Stimulated activated CD4-positive, alpha-beta T cell treated with anti-CD3 and anti-CD28 coated beads, Interleukin-4, amount 100 ng/mL, for 4 hours (primary cell): ENCODE measurements at places on chromosomes 5 and 9.

DNA sequence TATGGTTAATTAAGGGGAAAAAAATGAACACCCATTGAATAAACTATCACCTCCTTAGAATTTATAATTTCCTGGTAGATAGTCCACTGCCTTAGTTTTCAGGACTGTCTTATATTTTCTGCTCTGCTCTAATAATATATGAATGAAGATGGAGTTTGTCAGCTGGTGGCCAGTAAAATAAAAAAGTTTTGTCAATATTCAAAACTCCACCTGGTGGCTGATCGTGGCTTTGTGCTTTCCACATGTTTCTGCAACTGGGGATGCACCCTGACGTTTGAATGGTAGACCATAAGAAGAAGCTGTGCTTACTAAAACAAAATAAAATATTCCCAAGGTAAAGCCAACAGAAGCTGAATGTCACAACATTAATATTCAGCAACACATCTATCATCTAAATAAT, 286.6 kb upstream of the IZUMO3 start:
- no peak for DNase-seq

- DNase-seq, result no peak
Observed at GRCh38 chr5:169139480-169140050, 161.4 kb downstream of the SLIT3 start.

GRCh38 chr5:73066466-73066865, 53.9 kb upstream of the TMEM171 start:
- DNase-seq, result no peak

GRCh38 chr9:29233193-29233592, 1659.9 kb upstream of the C9orf72 start:
- DNase-seq, result no peak

DNA sequence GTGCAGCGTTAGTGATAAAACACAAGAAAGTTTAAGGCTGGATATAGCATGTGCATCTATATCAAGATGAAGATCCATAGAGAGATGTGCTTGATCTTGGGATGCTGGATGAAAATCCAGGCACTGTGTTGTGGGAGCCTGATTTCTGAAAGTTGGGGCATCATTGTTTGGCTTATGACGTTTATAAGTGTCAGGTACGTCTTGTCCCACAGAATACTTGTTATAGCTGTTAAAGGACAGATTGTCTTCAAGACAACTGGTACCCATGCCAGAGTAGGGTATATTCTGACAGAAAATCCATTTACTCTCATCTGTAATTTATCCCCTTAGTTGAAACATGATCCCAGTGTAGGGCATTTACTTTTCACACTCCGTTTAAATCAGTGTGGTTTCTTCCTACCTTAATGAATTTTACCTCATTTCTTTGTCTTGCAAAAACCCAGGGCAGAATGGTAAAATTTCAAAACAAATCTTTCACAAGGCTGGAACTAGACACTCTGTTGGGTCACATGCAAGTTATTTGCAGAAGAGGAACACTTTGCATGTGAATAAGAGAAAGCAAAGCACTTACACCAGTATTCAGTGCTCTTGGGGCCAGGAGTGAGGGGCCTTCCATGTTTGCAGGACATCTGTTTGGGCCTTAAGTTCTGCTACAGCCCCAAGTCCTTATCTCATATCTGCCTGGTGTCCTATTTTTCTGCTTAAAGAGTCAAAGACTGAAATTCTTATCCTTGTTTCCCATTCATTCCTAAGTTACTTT, 73.3 kb downstream of the GHR start:
- no peak for DNase-seq

GRCh38 chr9:73200694-73201452, 49.2 kb downstream of the ANXA1 start:
- no peak for DNase-seq

- DNase-seq, result no peak
Observed at GRCh38 chr5:318931-319601, 2.4 kb upstream of the AHRR start.

DNA sequence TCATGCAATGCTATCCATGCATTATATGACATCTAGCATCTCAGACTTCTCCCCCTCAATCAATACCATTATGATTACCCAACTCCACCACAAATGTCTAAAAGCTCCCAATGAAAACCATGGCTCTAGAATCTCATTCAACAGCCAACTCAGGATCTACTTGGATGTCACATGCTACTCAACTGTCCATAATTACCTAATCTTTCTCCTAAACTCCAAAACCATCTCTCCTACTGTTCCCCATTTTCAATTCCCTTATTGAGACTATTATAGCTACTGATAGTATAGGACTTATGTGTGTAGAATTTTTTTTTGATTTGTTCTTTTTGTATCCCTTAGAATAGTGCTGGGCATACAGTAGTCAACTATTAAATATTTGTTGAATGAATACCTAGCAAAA, 8.2 kb upstream of the STRBP start:
- no peak for DNase-seq

DNA sequence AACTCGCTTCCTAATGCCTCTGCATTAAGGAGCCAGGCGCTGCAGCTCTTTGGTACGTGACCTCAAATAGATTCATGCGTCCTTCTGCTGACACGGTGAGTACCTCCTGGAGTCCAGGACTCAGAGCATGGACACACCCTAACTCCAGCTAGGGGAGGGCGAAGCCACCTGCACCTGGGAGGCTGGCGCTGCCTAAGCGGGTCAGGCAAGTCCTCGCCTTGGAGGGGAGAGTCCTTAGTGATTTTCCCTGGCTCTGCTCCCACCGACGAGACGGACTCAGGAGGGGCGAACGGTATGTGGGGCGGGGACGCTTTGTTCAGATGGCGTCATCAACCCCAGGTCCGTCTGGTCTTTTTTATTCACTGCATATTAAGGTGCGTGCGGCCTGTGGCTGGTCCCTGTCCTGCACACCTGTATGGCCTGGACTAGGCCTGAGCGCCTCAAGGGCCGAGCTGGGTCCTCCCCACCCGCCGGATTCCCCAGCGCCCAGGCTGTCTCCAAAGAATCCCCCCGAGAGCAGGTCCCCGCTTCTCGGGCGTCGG, 50.3 kb downstream of the NSUN2 start:
- DNase-seq, result no peak

DNA sequence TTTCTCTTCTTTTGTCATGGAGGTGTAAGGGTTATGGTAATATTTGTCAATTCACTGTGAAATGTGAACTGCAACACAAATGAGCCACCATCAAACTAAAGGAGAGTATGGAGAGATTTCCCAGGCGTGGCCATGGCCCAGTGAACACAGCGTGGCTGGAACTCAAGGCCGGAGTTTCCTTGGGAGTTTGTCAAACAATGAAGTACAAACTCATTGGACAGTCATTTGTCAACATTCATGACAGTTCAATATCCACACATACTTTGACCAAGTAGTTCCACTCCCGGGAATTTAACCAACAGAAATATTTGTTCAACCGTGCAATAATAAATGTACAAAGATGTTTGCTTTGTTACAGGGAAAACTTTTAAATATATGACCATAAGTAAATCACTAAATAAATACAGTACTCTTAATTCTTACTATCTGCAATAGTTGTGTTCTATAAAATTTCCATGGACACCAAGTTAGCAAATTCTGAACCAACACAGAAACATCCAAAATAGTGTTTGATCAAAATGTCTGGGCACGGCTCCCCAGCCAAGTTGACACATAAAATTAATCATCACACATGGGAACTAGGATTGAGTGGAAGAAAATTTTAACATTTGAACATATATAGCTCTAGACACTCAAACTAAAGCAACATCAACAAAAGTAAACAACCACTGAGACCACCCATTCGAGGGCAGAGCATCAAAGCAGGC, 87.1 kb downstream of the DIRAS2 start:
- DNase-seq, result no peak

- DNase-seq, result no peak
Observed at GRCh38 chr9:128634651-128635262, 21.9 kb downstream of the DYNC2I2 start.

DNA sequence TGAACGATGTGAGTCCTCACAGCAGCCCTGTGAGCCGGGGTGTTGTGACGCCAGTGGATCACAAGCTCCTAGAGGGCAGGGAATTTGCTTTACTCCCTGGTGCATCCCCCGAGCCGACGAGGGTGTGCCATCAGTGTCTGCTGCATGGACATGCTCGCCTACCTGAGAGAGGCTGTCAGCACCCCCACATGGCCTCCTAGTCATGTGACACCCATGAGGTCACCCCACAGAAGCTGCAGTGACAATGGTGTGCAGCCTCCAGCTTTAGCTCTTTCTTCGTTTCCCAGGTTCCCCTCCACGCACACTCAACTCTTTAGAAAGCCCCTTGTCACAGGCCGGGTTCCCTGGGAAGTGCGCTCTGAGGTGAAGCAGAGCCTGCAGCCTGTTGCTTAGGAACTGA, 19.8 kb upstream of the GABBR2 start:
- DNase-seq, result no peak

GRCh38 chr9:16708656-16709435, 161.6 kb downstream of the BNC2 start:
- DNase-seq, result no peak

- peak; percentile 86 for DNase-seq
Observed at GRCh38 chr5:16465544-16466432, at the start of gene ZNF622. Gene ZNF622 (minus strand): TSS chr5:16465800. CDS start chr5:16465665, 135 bp downstream.

- DNase-seq, result no peak
Observed at GRCh38 chr5:32618962-32619361, 33.6 kb downstream of the SUB1 start.

- DNase-seq, result no peak
Observed at GRCh38 chr5:127586811-127587210, 62.1 kb upstream of the CTXN3 start.

DNA sequence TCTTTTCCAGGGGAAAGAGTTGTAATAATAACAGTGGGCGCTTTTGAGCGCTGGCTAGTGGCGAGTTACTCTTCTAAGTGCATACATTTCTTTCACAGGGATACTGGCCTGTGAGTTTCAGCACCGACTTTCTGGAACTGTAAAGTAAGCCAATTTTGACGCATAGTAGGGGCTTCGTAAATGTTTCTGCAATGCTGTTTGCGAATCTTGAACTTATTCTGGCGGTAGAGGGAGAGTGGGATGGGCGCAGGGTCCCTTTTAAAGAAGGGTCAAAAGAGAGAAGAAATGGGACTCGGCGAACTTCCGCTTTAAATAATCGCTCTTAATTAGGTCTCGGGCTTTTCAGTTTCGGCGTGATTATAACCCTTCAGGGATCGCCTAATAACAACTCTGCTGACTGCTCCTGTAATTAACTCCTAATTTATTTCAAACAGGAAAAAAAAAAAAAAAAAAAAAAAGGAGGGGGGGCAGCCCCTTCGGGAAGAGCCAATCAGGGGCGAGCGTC, 351 bp upstream of the MSX2 start:
- no peak for DNase-seq

DNA sequence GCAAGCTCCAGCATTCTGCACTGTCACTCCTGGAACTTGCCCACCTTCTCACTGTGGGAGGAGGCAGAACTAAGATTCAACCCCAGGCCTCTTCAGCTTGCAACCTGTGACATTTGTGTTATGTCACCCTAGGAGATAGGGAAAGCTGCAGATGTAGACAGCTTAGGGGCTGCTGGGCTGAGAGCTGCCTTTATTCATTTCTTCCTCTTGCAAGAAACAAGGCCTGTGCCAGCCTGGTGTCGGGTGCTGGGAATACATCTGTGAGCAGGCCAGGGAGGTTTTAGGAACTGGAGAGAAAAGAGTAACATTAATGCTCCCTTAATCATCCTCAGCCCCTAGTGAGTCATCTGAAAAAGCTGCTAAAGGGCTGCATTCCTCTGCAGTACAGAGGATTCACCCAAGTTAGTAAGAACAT, 101.8 kb downstream of the FGF18 start:
- no peak for DNase-seq

DNA sequence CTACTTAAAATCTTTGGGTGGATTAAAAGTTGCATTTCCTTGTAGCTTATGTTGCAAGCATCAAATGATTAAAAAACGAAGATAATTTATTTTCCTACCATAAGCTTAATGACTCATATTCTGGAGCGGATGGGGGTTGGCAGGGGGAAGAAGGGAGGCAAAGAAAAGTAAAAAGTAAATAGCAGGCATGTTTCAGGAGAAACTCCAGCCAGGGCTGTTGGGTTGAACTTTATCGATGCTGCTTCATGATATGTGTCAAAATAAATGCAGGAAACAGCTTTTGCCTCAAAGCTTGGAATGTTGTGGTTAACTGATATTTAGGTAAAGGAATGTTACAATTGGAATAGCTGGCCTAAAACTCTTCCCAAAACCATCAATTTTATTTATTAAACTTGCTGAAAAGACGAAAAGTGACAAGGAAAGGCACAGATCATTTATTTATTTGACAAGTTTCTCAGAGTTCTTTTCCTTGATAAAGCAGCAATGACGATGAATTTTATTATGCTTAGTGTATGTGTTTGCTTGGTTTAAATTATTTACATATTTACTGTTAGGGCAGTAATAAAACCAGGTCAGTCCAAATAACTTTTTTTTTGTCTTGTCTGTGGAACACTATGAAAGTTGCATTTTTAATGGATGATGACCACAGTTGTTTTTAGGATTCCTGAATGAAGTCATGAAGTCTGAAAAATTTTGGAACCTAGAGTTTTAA, 177.9 kb downstream of the PCSK1 start:
- no peak for DNase-seq

DNA sequence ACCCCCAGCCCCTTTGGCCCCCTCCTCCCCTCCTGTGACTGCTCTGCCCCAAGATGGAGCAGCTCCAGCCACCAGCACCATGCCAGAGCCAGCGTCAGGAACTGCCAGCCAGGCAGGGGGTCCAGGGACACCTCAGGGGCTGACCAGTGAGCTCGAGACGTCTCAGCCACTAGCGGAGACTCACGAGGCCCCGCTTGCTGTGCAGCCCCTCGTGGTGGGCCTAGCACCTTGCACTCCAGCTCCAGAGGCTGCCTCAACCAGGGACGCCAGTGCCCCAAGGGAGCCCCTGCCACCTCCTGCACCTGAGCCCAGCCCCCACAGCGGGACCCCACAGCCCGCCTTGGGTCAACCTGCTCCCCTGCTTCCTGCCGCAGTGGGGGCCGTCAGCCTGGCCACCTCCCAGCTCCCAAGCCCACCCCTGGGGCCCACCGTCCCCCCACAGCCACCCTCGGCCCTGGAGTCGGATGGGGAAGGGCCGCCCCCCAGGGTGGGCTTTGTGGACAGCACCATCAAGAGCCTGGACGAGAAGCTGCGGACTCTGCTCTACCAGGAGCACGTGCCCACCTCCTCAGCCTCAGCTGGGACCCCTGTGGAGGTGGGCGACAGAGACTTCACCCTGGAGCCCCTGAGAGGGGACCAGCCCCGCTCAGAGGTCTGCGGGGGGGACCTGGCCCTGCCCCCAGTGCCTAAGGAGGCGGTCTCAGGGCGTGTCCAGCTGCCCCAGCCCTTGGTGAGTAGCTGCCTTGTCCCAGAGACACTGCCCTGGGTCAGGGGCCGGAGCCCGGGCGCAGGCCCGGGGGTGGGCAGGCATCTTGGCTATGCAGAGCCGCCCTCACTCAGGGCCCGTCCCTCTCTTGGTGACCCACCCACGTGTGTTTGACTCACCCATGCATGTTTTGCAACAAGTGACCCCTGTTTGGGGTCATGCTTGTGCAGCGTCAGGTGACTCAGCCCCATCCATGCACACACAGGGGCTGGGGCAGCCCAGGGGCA, 105.2 kb downstream of the WNK2 start:
- no peak for DNase-seq
